ENCODE measurements at places on chromosomes 3 and 15. TPM values are rescaled to one million over a fixed set of nuclear protein-coding genes. Genes with fewer than 3 reads are reported as not detected.

RTP3 gene
- total RNA-seq, result not detected

- H3K4me3 ChIP-seq, result no peak overlapping the region
- H3K27me3 ChIP-seq, result no peaks in the 10 kb centered on the region
- no peak overlapping the region for H3K27ac ChIP-seq
Measured at GRCh38 chr3:108486941-108487340, 23.5 kb downstream of the MYH15 start.

DNA sequence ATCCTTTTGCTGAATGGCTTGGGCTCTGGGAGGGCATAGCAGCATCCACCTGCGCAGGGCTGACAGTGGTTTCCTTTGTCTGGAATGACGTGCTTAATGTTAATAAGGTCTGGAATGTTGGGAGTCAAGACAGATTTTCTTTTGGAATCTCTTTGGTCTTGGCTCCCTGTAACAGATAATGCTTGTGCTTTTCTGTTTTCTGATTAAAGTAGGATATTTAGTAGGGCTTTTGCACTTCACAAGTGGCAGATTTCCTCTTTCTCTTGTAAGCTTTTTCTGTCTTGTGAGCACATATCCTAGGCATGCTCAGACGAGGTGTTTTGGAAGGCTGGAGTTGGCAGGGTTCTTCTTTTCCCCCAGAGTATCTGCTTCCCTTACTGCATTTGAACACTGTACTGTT lies 189.6 kb downstream of the GHSR start:
- H3K36me3 ChIP-seq, result no peaks in the 10 kb centered on the region
- H3K27ac ChIP-seq, result peak overlapping the region; percentile 73
- DNase-seq, result no peak

WNT5A gene
- 32.6 TPM for total RNA-seq

- peak overlapping the region; percentile 42 for H3K4me3 ChIP-seq
- H3K4me1 ChIP-seq, result peaks cover 46% of the 10 kb centered on the region
- H3K27ac ChIP-seq, result peak overlapping the region; percentile 96
- DNase-seq, result no peak
Measured at GRCh38 chr15:90211440-90212143, 10.5 kb downstream of the SEMA4B start.

MINDY4B gene
- total RNA-seq, result not detected

SLC28A2 gene
- not detected for total RNA-seq

TGM4 gene
- total RNA-seq, result not detected

PRICKLE2 gene
- 18.3 TPM for total RNA-seq

- H3K36me3 ChIP-seq, result peaks cover 45% of the 10 kb centered on the region
- H3K27ac ChIP-seq, result peak overlapping the region; percentile 100
- DNase-seq, result no peak
- no peaks in the 10 kb centered on the region for H3K27me3 ChIP-seq
- H3K4me3 ChIP-seq, result peak overlapping the region; percentile 24
Measured at GRCh38 chr3:63914312-63914711, 2.1 kb upstream of the SCAANT1 start.

DNA sequence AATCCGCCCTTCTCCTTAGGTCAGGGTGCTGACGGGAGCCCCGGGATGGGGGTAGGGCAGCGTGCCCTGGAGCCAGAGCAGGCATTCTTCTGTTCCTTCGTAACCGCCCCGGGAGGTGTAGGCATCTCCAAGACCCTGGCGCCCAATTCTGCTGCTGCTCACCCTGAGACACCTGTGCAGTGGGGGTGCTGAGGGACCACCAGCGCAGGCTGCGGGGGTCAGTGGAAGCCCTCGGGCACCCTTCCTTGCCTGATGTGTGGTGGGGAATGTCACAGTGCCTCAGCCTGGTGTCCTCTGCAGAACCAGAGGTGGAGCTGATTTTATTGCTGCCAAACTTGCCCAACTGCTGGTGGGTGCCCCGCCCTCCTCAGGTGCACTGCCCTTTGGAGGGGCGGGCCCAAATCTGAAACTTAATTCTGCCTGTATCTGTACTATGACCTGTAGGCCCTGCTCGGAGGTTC lies 7.3 kb downstream of the CSK start:
- H3K4me3 ChIP-seq, result peak overlapping the region; percentile 96
- no peak for DNase-seq
- H3K4me1 ChIP-seq, result peaks cover 90% of the 10 kb centered on the region
- peak overlapping the region; percentile 95 for H3K27ac ChIP-seq
- H3K27me3 ChIP-seq, result no peaks in the 10 kb centered on the region

GRCh38 chr3:128590948-128591347 lies 59.7 kb downstream of the RPN1 start:
- no peaks in the 10 kb centered on the region for H3K27me3 ChIP-seq
- H3K36me3 ChIP-seq, result no peaks in the 10 kb centered on the region
- no peaks in the 10 kb centered on the region for H3K4me1 ChIP-seq
- no peak for DNase-seq
- no peak overlapping the region for H3K27ac ChIP-seq

CNTN3 gene
- total RNA-seq, result 0.38 TPM

CFAP91 gene
- 1.5 TPM for total RNA-seq

CPLX3 gene
- total RNA-seq, result not detected

DNA sequence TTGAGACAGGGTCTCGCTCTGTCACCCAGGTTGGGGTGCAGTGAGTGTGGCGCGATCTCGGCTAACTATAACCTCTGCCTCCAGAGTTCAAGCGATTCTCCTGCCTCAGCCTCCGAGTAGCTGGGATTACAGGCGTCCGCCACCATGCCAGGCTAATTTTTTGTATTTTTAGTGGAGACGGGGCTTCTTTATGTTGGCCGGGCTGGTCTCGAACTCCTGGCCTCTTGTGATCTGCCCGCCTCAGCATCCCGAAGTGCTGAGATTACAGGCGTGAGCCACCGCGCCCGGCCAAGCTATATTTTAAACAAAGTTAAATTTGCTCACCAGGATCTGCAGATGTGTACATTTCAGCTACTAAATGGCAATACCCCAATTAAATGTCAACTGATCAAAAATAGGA lies 1.1 kb upstream of the C3orf38 start:
- H3K36me3 ChIP-seq, result no peaks in the 10 kb centered on the region
- peak overlapping the region; percentile 95 for H3K4me3 ChIP-seq
- no peaks in the 10 kb centered on the region for H3K27me3 ChIP-seq
- peak overlapping the region; percentile 93 for H3K27ac ChIP-seq

DNA sequence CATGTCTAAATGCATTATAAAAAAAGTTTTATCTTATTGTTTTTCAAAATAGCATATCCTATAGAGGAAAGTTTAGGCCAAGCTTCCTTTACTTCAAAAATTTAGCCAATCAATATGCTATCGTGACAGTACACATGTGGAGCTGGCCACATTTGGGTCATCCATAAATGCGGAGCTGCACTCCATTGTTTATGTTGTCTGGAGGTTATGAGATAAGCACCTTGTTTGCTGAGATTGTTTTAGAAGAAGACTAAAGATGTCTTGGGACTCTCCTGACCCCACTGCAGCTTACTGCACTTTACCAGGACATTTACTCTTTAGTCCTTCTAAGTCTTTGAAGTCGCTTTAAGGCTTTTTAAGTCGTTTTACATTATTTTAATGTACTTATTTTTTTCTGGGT lies 265.9 kb downstream of the OCA2 start:
- no peak overlapping the region for H3K4me3 ChIP-seq
- no peak overlapping the region for H3K27ac ChIP-seq
- H3K4me1 ChIP-seq, result no peaks in the 10 kb centered on the region
- no peak for DNase-seq
- H3K36me3 ChIP-seq, result no peaks in the 10 kb centered on the region

DNA sequence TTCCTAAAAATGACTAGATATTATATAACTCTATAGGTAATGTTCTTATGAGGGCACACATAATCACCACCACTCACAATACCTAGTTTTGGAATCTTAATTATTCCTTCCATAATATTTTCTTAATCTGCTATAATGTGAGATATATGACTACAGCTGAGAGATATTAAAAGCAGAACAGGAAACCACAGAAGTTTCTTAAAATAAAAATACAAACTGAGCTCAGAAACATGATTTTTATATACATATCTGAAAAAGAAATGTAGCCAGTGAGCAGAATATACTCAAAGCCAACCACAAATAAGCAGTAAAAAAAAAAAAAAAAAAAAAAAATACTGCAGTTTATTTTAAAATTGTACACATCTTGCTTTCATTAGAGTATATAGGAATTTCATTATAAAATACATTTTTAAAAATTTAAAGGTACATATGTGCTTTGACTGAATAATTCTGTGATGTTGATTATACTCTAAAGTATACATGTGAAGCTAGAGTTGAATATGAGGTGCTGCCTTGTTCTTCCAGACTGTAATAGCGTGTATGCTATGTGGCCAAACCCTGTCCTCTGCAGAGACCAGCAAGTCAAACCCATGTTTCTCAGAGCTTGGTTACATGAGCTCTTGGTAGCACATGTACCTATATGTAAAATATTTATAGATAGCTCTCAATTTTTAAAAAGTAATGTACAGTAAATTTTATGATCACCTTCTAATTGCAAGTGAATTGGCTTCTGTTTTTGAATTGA lies 175.0 kb downstream of the UBE2E2 start:
- H3K36me3 ChIP-seq, result no peaks in the 10 kb centered on the region
- no peak overlapping the region for H3K27ac ChIP-seq
- H3K4me1 ChIP-seq, result peaks cover 2% of the 10 kb centered on the region

AADACL2 gene
- total RNA-seq, result 0.19 TPM

GATM gene
- total RNA-seq, result 20.7 TPM

XCR1 gene
- not detected for total RNA-seq

- H3K27ac ChIP-seq, result no peak overlapping the region
- DNase-seq, result no peak
- H3K4me3 ChIP-seq, result no peak overlapping the region
- no peaks in the 10 kb centered on the region for H3K36me3 ChIP-seq
- H3K4me1 ChIP-seq, result peaks cover 6% of the 10 kb centered on the region
- H3K27me3 ChIP-seq, result no peaks in the 10 kb centered on the region
Measured at GRCh38 chr15:90126022-90126421, 23.8 kb upstream of the IDH2 start.

CLDN1 gene
- 34.8 TPM for total RNA-seq

DNA sequence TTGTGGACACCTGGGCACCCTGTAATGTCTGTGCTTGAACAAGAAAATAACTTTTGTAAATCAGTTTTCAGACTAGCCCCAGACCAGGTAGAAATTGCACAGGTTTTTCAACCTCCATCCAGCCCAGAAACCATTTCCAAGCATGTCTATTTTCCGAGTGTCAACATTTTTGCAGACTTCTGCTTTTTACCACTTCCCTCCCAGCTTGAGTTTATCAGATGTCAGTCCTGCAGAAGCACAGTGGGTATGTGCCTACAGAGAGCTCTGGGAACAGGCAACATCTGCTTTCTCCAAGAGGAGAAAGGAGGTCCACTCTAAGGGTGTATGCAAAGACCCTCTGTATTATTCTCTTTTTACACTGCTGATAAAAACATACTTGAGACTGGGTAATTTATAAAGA lies 83.9 kb downstream of the LRRK1 start:
- H3K27me3 ChIP-seq, result no peaks in the 10 kb centered on the region
- H3K27ac ChIP-seq, result no peak overlapping the region
- H3K4me1 ChIP-seq, result peaks cover 9% of the 10 kb centered on the region
- no peak for DNase-seq
- no peak overlapping the region for H3K4me3 ChIP-seq

LRRIQ4 gene
- total RNA-seq, result not detected

- H3K36me3 ChIP-seq, result peaks cover 23% of the 10 kb centered on the region
- peaks cover 8% of the 10 kb centered on the region for H3K4me1 ChIP-seq
- no peak overlapping the region for H3K27ac ChIP-seq
- no peaks in the 10 kb centered on the region for H3K27me3 ChIP-seq
- no peak overlapping the region for H3K4me3 ChIP-seq
- no peak for DNase-seq
Measured at GRCh38 chr3:15223685-15224572, 17.9 kb downstream of the CAPN7 start.

DNA sequence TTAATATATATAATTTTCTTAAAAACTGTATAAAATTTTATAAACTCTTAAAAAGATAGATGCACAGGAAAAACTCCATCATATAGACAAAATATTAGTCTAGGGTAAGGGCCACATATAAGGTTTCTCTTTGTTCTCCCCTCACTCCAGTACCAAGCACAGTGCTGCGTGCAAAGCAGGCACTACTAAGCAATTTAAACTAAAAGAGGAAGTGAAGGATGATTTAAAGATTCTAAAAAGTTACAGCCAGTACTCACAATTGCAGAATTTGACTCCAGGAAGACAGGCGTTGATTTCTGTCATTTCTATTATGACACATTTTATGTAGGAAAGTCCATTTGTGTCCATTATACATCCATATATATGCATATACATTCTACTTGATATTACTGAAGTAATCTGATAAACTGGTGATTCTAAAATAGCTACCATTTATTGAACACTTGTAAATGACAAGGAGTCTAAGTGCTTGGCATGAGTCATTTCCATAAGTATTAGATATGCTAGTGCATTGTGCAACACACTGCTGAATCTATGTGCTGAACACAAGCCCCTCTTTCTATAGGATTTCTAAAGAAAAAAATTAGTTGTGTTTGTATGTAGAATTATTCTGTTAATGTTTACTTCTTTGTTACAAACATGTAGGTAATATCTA lies 785.5 kb upstream of the ARRDC4 start:
- H3K4me1 ChIP-seq, result no peaks in the 10 kb centered on the region
- no peak for DNase-seq
- H3K4me3 ChIP-seq, result no peak overlapping the region
- no peaks in the 10 kb centered on the region for H3K36me3 ChIP-seq

DNA sequence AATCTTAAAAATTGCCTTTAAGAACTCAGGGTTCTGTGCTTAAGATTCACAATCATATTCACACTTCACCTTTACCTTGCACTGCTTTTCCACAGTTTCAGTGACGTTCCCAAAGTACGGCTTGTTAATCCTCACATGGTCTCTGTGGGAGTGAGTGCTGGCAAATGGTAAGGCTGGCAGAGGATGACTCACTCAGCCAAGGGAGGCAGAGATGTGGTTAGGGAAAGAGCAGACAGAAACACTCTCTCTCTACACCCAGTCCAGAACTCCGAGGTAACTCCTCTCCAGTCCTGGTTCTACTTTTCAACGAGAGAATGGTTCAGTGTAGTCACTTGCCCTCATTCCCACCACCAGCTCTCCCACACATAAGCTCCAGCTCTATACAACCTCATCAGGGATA lies 33.1 kb downstream of the RASGRP1 start:
- H3K4me1 ChIP-seq, result peaks cover 27% of the 10 kb centered on the region
- H3K27me3 ChIP-seq, result no peaks in the 10 kb centered on the region
- H3K4me3 ChIP-seq, result no peak overlapping the region
- H3K36me3 ChIP-seq, result no peaks in the 10 kb centered on the region
- H3K27ac ChIP-seq, result no peak overlapping the region
- DNase-seq, result no peak

- no peak overlapping the region for H3K4me3 ChIP-seq
- no peaks in the 10 kb centered on the region for H3K27me3 ChIP-seq
- H3K27ac ChIP-seq, result no peak overlapping the region
- no peak for DNase-seq
- no peaks in the 10 kb centered on the region for H3K4me1 ChIP-seq
Measured at GRCh38 chr3:136714020-136714419, 38.2 kb downstream of the STAG1 start.

GRCh38 chr3:44885618-44886017 lies 11.2 kb downstream of the TGM4 start:
- no peaks in the 10 kb centered on the region for H3K36me3 ChIP-seq
- H3K27me3 ChIP-seq, result no peaks in the 10 kb centered on the region
- no peak for DNase-seq
- peaks cover 39% of the 10 kb centered on the region for H3K4me1 ChIP-seq
- peak overlapping the region; percentile 71 for H3K27ac ChIP-seq

- no peak for DNase-seq
- no peaks in the 10 kb centered on the region for H3K36me3 ChIP-seq
- H3K4me1 ChIP-seq, result no peaks in the 10 kb centered on the region
- H3K27me3 ChIP-seq, result no peaks in the 10 kb centered on the region
Measured at GRCh38 chr3:174538151-174538550, 321.0 kb upstream of the NAALADL2 start.

Measured in esophagus squamous epithelium (tissue), 5 donors.